ENCODE measurements at places on chromosomes 6 and 20. TPM values are rescaled to one million over a fixed set of nuclear protein-coding genes. Genes with fewer than 3 reads are reported as not detected.
A peak's percentile ranks its signal among the peaks of the same experiment; 100 is the strongest.

Gene SLC26A8
- total RNA-seq: not detected

Gene SAMHD1
- total RNA-seq: 15.1 TPM

Gene ADGRB3
- 1.8 TPM for total RNA-seq

Gene OXT
- not detected for total RNA-seq

Gene PTK6
- total RNA-seq: 0.29 TPM

Gene GRIK2
- total RNA-seq: 6.3 TPM

Gene DSP
- 366 TPM for total RNA-seq

Gene MARCKS
- 158 TPM for total RNA-seq

Gene EGFL8
- 83.1 TPM for total RNA-seq

Gene ASIP
- not detected for total RNA-seq

Gene DTNBP1
- 18.7 TPM for total RNA-seq

Gene SEL1L2
- not detected for total RNA-seq

- DNase-seq: no peak
These were observed 15.4 kb upstream of the SNHG17 start for GRCh38 chr20:38450412-38450975.

DNA sequence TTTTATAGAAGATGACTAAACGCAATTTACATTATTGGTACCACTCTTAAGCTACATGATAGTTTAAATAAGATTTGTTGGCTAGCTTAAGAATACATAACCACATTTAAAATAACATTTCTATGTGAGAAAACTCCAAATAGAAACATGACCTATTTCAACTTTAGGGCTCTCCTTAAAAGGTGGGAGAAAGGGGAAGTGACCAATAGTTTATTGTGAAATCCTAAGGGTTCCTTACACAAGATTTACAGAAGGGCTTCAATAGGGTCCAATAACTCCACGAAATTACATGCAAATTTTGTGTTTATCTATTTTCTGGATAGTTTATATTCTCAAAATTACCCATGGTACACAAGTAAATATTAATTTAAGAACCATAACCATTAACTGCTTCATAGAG lies 91.6 kb upstream of the DST start:
- no peak for DNase-seq

- no peak for DNase-seq
These were observed 674.6 kb downstream of the PHF3 start for GRCh38 chr6:64310214-64310613.

DNA sequence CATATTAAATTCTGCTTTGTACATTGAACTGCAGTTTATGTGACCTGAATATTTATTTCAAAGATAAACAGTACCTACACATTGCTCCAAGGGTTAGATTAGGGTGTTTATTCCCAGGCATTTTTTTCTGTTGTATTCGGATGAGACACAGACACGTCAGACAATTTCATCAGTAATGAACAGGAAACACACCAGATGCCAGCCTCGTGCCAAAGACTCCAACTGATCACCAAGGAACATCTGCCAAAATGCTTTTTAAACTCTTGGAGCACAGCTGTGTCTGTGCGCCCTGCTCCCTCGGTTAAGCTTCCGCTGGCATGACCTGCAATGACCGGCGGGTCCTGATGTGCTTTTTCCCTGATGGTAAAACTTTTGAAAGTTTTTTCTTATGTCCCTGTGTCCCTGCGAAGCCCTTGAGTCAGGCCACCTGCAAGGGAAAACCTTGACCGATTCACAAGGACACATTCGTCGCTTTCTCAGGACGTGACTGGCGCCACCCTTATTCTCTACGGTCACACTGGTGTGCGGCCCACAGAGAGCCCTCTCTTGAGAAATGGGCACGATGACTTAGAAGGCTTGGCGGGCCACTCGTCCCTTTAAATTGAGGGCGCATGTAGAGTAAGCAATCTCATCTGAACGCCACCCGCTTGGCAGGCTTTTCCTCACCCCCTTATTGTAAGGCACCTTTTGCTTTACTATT lies 173.9 kb downstream of the QKI start:
- no peak for DNase-seq

- DNase-seq: no peak
These were observed 87.9 kb downstream of the ARID1B start for GRCh38 chr6:156865019-156865629.

GRCh38 chr6:157579467-157580031 lies 198.6 kb downstream of the ZDHHC14 start:
- no peak for DNase-seq

GRCh38 chr20:24742989-24743388 lies 206.1 kb upstream of the CST7 start:
- no peak for DNase-seq

GRCh38 chr20:58547623-58548475 lies 32.6 kb upstream of the APCDD1L start:
- no peak for DNase-seq

DNA sequence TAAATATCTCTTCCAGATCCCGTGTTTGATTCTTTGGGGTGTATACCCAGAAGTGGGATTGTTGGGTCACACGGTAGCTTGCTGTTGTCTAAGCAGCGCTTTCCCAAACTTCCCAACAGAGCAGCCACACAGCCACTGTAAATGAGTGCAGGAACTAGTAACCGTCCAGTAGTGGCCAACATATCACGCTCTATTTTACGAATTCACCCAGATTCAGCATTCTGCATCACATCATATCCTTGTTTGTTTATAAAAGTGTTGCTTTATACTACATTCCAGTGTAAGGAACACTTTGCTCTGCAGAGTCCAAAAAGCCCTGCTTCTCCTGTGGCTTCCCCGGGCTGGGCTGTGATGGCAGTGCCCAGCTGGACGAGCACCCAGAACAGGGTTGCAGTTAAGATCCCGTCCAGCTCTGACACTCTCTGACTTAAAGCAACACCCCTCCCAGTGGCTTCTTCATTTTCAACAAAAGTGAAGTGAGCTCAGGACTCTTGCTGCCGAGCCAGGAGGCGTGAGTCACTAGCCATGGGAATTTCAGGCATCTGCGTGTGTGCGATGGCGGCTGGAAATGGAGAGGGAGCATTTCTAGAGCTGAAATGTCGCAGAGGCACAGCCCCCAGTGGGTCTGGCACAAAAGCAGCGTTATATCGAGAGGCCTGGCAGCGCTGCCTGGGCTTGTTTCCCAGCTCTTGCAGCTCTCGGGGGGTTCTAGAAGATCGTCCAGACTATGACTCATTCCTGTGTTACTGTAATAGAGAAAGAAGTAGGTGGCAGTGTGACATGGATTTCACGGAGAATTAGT lies 216.3 kb upstream of the ECI2 start:
- no peak for DNase-seq

DNA sequence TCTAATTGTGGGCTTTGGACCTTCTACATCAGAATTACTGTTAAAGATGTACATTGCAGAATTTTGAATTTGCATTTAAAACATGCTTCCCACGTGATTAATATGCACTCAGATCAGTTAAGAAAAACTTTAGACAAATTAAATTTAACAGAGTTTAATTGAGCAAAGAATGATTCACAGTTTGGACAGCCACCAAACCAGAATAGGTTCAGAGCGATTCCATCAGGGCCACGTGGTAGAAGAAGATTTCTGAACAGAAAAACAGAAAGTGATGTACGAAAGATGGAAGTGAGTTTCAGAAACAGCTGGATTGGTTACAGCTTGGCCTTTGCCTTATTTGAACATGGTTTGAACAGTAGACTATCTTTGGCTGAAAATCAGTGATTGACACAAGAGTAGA lies 704.2 kb upstream of the MAP3K7 start:
- no peak for DNase-seq

DNA sequence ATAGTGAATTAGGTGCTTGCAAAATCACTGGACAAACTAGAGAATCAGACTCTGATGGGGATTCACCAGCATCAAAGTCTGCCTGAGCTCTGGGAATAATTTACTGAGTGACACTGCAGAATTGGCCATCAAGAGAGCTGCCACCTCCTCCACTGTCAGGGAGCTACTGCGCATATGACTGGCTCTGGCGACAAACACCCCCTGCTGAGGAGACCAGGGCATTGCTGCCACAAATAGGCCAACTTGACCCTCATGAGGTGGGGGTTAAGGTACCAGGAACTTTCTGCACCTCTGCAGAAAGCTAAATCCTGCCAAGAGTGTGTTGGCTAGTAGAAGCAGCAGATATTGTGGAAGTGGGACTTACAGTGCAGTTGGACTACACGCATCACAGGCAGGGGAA lies 88.0 kb downstream of the CDS2 start:
- DNase-seq: no peak

GRCh38 chr6:33171016-33171879 lies 21.0 kb downstream of the COL11A2 start:
- DNase-seq: no peak

DNA sequence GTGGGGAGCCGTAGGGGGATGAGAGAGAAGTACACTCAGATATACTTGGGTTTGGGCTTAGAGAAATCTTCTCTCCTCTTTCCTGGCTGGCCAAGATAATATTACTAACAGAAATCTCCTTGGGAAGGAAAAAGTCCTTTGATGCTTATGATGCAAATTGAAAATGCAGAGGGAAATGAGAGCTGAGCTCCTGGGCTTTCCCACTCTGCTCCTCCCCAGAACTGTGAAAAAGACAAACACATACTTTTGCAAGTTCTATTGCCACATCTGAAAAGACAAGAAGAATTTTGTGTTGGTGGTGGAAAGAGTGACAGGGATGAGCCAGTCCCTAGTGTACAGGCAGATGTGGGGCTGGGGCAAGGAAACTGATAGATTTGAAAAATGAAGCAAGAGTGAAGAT lies 185.9 kb downstream of the ANKRD60 start:
- DNase-seq: no peak

DNA sequence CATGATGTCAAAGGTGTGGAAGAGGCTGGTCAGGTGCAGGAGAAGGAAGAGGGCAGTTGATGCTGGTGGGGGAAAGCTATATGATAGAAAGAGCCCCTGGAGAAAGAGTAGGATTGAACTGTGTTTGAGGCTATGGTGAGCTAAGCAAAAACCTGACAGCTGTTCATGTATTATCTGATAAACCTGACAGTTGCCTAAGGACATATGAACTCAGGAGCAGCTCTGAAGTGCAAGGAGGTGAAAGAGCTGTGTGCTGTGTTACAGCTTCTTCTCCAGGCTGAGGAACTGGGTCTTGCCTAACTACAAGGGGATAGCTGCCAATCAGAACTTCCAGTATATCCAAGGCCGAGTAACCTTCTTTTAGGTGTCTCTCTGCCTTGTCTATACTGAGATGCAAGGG lies 81.8 kb downstream of the LCA5 start:
- no peak for DNase-seq

GRCh38 chr20:64045346-64046011 lies 4.0 kb downstream of the SOX18 start:
- DNase-seq: no peak

DNA sequence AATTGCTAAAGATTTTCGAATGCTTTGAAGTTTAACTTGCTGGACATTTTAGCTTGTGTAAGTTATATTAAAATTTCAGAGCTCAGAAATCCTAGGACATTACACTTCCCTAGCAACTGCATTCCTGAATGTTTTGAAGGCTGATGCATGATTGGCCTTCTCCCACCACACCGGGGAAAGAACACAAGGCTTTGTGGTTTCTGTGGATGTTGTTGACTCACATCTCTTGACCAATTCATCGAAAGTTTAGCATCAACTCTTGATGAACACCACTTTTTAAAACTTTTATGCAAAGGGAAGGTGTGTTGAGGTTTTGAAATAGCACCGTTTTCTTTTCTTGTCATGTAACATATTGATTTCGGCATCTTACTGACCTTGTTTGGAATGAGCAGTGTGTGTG lies 81.1 kb downstream of the RIMS1 start:
- DNase-seq: no peak

GRCh38 chr6:8242885-8243284 lies 140.5 kb upstream of the EEF1E1 start:
- DNase-seq: no peak

- DNase-seq: no peak
These were observed 1.9 kb upstream of the IRF4 start for GRCh38 chr6:389622-390021.

DNA sequence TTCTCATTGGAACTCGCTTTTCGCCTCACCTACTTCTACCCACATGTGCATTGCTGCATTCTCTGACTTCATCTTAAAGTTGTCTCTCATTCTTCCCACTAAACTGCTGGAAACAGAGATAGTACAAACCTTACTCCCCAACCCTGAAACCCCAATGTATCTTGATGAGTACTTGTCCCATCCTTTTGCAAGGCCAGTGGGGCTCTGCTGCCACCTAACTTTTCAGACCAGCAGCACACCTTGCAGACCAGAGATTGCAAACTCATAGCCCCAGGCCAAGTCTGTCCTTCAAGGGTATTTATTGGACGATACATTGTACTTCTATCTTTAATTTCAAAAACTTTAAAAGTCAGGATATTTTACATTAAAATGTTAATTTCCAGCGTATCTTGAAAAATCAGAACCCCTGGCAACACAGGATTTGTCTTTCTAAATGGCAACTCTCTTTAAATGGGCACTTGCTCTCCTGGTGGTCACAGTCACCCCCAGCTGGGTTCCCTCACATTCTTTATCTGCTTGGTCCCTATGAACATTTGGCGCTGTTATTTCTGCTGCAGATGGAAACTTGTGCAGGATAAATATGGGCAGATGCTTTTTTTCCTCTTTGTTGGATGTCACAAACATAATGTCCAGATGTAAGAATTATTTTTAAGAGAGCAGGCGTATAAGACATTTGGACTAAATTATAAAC lies 83.9 kb downstream of the SOD2 start:
- no peak for DNase-seq

DNA sequence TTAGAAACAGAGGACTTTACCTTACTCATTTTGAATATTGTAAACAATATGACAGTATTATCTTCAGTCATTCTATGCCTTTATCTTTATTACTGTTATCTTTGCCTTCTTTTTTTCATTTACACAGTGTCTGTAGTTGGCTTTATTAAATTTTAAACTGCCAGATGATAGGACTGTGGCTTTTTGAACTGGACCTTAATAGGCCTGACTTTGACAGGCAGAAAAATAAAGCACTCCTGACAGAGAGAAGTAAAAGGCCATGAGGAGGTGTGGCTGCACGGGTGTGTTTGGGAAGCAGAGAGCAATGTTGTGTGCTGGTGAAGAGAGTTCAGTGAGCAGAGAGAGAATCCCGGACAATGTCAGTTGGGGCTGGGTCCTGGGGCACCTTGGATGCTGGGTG lies 7.8 kb downstream of the TRIM40 start:
- no peak for DNase-seq

GRCh38 chr6:170163405-170164170 lies 127.3 kb downstream of the DLL1 start:
- no peak for DNase-seq

- no peak for DNase-seq
These were observed 19.1 kb upstream of the TTPAL start for GRCh38 chr20:44456611-44457010.

DNA sequence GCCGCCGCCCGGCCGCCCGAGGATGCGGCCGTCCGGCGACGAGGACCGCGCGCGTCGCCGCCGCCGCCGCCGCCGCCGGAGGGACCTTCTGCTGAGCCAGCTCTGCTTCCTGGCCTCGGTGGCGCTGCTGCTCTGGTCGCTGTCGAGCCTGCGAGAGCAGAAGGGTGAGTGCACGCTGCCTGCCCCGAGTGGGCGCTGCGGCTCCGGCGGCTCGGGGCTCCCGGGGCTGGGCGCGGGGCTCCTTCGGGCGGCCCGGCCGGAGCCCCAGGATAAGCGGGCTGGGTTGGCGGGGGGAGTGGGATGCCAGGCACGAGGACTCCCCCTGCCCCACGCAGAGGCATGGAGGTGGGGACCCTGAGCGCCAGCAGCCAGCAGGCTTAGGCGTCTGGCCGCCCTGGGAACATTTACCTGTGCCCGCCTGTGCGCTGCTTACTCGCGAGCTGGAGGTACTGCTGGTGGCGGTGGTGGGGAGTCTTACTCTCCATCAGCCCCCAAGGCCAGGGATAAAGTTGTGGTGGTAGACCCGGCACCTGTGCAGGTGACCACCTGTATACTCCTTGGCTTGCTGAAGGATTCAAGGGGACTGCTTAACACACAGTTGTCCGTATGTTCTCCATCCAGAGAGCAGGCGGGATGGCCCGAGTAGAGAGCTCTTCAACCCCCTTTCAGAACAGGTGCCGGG lies 520 bp downstream of the SLC24A3 start:
- DNase-seq: peak; percentile 69
